ENCODE measurements at places on chromosomes 6 and 20.

DNA sequence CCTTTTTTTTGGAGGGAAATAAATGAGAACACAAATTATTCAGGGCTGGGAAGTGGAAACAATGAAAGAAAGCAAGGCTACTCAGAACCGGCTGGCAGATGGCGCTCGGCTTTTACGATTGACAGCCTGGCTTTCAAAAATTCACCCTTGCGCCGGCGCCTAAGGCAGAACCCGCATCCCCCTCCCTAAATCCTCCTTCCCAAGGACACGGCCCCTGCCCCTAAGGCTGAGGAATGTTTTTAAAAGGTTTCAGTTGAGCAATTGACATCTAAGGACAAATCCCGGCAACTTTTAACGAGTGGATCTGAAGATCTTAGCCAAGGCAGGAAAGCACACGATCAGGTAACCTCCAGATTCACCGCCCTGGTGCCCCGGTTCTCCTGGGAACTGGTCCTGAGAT is 16.3 kb downstream of the GNAS start:
- no peak for DNase-seq

DNA sequence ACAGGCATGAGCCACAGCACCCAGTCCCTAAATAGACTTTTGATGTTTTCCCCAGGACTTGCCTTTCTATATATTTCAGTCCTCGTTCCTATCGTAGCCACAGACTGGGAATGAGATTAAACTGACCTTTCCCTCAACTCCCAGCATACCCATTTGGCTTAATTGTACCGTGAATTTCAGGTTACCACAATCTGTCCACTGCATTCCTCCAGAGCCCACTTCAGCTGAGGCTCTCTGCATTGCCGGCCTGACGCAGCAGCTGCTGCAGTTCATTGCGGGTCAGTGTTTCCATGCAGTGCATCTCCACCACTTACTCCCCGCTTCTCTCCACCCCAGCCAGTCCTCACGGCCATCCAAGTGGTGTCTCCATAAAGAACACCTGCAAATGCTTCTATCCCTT is 103.1 kb upstream of the RIN2 start:
- no peak for DNase-seq

DNA sequence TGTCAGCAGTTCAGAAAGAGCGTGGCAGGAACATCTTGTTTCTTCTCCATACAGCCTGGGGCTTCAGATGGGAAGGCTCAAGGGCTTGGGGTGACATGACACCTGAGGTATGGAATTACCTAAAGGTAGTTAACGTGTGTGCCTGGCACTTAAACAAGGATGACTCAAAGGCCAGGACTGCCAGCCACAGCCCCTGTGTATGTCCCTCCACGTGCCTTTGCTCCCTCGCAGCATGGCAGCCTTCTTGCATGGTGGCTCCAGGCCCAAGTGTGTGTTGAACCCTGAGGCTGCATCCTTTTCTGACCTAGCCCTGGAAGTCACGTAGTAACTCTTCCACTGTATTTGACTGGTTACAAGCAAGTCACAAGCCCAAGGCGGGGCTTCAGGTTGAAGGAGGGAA is 33.6 kb upstream of the MYL9 start:
- DNase-seq, result no peak

DNA sequence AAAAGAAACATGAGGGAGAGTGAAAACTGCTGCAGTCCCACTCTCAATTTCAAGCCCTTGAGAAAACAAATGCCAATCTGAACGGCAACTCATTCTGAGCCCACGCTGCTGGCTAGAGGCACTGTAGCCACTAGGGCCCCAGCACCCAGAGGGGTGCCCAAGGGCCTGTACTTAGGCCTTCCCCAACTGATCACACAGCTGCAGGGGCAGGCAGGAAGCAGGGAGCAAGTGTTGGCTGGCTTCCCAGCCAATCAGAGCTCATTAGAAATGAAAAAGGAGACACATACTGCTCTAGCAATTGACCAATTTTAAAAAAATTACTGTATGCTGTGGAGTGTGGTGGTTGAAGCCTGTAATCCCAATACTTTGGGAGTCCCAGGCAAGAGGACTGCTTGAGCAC is 3.7 kb upstream of the BEND3 start:
- DNase-seq, result no peak

DNA sequence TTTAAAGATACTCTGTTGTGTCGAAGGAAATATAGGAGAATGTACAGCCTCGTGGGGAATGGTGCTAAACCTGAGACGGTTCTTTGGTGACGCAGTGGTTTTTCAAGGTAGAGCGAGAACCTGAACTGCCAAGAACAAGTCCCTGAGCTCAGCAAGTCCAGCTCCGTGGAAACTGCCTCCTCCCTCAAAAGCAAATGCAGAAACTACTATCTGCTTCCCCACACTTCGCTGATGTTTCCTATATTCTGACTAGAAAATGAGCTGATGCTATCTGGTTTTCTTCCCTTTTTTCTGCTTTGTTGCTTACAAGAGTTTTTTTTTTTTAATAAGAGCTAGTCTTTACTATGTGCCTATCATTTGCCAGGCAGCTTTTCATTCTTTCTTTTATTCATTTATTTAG is 85.3 kb upstream of the LY86 start:
- no peak for DNase-seq

DNA sequence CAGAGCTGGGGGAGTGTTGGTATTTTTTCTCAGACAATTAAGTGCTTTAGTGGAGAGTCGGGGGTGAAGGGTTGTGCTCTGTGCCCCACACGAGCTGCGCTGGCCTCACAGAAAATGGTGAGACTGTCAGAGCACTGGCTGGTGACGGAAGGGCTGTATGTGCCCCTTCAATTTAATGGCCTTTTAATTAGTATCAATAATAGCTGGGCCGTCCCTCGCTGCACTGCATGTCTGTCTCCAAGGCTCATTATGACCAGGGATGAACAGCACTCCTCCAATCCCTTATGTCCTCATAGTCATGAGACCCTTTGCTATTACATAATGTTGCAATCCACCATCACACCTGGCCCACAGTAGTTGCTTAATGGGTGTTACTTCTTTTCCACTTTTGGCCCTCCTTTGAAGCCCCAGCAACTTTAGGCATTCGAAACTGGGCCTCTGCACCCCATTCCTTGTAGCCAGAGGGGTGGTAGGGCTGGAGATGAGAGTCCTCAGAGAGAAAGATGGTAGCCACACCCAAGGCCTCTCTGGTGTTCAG is 9.5 kb upstream of the RALY start:
- no peak for DNase-seq

- DNase-seq, result no peak
Observed at GRCh38 chr20:40676491-40677269, 12.4 kb downstream of the MAFB start.

DNA sequence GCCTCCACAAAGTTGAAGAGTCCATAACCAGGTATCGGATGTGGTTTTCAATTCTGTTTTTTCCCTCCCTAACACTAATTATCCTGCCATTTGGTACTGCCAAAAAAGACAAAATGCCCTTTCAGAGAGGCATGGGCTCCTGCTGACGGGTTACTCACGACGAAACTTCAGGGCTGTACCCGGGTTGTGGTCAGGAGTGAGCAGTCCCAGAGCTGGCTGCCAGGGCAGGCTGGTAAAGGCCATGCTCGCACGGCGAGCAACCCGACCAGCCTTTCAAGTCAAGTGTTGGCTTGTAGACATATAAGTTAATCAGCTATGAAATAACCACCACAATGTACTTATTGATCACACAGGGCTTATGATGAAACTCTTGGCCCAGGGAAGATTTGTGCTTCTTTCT is 152.5 kb downstream of the FOXC1 start:
- DNase-seq, result no peak

GRCh38 chr6:78967191-78967590 is 99.8 kb downstream of the IRAK1BP1 start:
- no peak for DNase-seq

DNA sequence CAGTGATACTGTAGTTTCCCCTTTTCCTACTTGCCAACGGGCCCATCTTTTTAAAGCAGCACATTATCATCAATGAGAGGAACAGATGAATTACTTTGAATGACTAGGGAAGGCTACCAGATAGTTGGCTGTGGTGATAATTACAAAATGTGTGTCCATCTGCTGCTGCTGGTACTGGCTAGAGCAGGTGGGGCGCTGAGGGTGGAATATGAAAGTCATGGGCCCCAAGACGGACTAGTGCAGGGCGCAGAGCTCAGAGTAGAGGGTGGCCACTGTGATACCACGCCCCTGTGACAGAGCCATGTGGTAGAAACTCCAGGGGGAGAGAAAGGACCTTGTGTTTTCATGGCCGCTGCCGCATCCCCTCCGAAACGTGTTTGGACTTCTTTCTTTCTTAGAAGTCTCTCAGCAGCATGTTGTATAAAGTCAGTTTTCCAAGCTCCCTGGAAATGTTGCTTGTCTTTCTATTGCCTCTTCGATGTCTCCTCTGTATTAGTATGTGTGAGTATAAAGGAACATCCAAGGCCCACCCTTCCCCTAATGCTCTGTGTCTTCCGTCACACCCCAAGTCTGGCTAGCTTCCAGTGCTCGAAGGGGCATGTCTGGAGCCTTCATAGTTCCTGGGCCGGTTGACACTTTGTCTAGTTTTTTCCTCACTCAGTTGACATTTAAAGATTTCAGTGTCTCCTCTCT is 88.1 kb downstream of the PPP1R14C start:
- peak; percentile 45 for DNase-seq

DNA sequence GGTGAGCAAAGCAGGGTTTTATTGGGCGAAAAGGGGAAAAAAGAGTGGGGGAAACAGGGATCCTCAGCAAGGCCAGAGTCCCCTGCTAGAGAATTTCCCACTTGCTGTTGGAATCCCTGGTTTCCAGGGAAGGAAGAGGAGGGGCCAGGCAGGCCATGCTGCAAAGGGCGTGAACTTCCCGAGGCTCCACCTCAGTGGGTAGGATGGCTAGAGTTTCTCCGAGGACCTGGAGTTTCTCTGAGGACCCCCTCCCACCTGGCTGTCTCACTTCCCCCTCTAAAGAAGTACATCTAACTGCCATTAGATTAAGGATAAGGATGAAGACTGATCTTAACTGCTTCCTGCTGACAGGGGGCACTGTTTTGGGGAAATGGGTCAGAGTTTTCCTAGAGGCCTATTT is 1239.3 kb upstream of the GJE1 start:
- DNase-seq, result no peak

- no peak for DNase-seq
Observed at GRCh38 chr6:28765978-28766351, 157.8 kb downstream of the TRIM27 start.

DNA sequence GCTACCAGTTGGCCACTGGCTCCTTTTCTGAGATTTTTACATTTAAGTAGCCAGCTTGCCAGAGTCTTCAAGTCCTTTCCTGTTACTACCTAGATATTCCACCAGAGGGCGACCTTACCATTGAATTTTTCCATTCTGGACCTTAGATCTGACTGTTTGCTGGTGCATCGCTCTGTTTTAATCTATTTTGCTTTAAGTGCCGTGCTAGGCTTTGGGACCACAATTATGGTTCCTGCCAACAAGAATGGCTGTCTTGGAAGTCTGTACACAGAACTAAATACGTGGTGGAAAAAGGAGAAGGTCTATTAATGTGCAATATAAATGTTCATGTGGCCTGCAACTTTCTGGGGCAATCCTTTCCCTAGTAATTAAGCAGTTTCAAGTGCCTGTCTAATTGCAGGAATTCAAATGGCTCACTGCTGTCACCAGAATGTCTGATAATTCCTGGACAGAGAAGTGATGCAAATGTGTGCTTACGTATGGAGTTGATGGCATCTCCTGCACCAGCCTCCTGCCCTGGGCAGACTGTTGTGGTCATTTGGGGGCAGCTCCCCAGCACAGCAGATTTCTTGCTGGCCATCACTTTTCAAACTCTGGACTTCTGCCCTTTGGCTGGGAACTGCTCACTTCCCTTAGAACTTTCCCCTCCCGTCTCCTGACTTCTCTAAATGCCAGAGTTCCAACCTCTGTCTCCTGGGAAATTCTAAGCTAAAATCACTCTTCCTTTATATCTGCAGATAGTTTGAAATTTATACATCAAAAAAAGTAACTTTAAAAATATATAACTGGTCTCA is 5.6 kb upstream of the HLA-DOA start:
- peak; percentile 72 for DNase-seq

DNA sequence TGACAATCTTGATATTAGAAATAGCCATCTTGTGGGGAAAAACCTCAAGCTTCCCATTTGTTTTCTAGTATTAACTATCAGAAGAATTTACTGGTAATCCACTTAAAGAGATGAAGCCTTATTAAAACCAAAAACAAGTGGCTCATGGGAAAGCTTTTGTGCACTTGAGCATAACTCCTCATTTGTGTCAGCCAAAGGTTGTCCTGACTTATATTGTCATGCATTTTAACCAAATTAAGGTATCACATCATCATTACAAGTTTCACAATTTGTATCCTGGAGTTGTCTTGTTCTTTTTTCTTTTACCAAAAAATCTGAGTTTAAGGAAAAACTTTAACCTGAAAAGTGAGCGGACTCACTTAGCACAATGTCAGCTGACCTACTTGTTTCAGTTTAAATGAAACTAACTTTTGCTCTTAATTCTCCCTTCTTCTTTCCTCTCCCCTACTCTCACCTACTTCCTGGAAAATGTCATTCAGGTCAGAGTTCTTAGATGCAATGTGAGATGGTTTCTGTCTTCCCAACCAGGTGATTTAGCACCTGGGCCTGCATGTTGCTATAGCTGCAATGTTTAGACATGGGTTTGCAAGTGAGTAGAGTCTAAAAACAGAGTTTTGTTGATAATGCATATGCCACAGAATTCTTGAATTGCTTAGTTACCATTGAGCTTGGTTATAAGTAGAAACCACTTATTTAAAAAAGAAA is 82.8 kb downstream of the TNFAIP3 start:
- DNase-seq, result no peak

GRCh38 chr20:25007491-25008305 is 15.1 kb upstream of the APMAP start:
- DNase-seq, result no peak

- DNase-seq, result no peak
Observed at GRCh38 chr6:150373260-150373701, 4.5 kb downstream of the IYD start.

DNA sequence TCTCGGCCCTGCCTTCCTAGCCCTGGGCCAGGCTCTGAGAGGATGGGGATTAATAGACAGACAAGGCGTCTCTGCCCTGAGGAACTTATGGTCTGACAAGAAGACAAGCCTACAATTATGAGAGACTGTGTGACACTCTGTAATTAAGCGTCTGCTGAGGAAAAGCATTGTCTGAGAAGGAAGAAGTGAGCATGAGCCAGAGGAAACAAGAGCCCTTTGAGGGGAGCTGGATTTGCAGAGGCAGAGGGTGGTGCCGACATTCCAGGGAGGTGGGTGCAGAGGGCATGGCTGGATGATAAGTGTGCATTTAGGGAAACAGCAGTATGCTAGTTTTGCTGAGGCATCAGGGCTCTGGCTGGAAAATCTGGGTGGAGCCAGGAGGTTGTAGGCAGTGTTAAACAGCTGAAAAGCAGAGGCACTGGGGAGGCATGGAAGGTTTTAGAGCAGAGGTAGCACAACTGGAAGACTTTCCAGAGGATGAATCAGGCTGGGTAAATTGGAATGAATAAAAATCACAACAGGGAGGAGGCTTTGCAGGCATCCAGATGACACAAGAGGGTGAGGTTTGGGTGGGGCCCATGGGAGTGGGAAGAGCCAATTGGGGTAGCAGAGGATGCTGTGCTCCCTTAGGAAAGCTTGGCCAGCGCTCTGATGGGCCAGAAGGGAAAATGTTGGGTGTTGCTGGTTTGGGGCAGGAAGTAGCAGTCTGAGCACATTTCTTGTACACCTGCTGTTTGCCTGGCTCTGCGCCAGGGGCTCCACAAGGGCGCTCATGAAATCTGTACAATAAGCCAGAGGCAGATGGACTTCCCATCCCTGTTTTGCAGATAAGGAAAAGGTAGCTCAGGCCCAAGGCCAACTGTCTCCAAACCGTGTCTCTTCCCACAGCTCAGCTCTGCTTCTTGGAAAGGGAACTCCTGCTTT is 74.0 kb upstream of the MYL9 start:
- no peak for DNase-seq
